ENCODE measurements at places on chromosomes 3 and 15.
A peak's percentile ranks its signal among the peaks of the same experiment; 100 is the strongest.

GRCh38 chr3:191141728-191142127, 57.3 kb upstream of the OSTN start:
- peak; percentile 71 for DNase-seq

DNA sequence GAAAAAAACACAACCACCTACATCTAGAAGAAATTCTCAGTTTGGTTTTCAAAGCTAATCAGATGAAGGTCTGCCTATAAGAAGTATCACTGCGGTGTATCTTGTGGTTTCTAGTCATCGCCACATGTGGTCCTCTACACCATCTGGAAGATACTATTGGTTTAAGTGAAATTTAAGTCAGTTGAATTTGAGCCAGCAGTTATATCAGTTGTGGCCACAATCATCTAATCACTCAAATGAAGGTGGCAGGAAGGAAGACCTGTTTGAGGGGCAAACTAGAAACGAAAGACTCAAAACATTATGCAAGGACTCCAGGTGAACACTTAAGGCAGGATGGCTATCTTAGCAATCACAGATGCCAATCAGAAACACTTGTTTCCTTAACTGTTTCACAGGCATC, 48.7 kb downstream of the ETV5 start:
- DNase-seq: no peak

- DNase-seq: no peak
These were observed 7.4 kb downstream of the EAF1 start for GRCh38 chr3:15434756-15435155.

- no peak for DNase-seq
These were observed 221.3 kb upstream of the SLCO3A1 start for GRCh38 chr15:91632176-91632575.

DNA sequence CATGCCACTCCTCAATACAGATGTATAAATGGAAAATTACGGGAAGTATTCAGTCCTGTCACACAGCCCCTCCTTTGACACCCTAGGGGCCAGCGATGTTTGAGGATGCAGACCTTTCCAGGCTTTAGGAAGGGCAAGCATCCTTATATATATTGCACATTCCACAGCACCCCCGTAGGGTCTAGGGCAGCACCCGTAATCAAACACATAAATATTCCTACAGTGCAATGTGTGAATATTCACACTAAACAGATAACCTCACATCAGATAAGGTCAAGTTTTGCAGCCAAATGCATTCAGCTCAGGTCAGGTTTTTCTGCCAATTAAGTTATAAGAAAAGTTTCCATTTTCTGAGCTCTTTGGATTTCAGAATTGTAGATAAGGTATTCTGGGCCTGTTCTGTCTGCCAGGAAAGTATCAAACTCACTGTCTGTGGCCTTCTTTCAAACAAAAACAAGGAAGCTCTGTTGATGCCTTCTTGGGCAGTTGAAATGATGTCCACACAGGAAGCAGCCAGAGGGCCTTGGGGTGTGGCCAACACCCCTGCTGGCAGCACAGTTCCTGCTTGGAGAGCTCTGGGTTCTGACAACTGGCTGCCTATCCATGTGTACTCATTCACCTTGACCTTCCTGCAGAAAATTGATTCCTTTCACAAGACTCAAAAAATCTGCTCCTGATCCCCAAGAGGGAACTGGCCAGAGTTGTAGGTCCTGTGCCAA, 427.0 kb downstream of the NTRK3 start:
- DNase-seq: no peak

DNA sequence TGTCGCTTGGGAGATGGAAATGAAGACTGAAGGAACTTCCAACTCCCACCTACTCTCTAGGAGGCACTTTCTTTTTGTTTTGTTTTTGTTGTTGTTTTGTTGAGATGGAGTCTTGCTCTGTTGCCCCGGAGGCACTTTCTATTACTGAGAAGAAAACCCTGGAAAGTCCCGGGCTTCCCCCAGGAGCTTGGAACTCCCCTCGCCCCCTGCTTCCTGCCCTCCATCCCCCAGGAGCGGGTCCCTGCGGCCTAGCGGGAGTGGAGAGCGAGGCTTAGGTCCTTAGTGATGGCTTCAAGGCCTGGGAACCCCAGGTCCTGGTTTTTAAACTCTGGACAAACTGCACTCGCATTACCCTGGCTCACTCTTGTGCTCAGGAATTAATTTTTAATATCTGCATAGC, 195.7 kb downstream of the OCA2 start:
- DNase-seq: no peak

GRCh38 chr3:160130950-160131349, 94.3 kb upstream of the C3orf80 start:
- DNase-seq: peak; percentile 32

GRCh38 chr3:10815487-10815886, 541 bp upstream of the SLC6A11 start:
- DNase-seq: no peak

- no peak for DNase-seq
These were observed 157.2 kb downstream of the CHDH start for GRCh38 chr3:53688989-53689388.

- no peak for DNase-seq
These were observed 40.5 kb downstream of the NGRN start for GRCh38 chr15:90305932-90306331.

GRCh38 chr3:130640027-130640426, 106.6 kb downstream of the PIK3R4 start:
- no peak for DNase-seq

- DNase-seq: no peak
These were observed 8.1 kb upstream of the GATM start for GRCh38 chr15:45386420-45386819.

DNA sequence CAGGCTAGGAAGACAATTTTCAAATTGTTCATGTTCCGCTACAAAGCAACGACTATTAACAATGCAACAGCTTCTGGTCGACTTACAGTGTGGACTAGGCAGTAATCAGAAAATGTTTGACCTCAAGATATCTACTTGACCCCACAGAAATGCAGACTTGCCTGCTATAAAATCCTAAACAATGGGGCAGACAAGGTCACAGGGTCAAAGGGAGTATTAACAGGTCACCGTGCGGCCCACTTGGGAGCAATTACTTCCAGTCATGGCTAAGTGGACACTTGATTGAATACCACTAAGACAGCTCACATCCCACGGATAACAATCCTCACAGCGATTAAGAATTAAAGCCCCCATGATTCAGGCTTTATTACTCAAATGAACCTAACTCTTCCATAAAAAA, 58.9 kb downstream of the FOXP1 start:
- no peak for DNase-seq

- DNase-seq: no peak
These were observed 51.6 kb downstream of the MOBP start for GRCh38 chr3:39519103-39519502.

Measured in fibroblast of gingiva (primary cell).